ENCODE measurements at places on chromosomes 7 and 10.

GRCh38 chr7:2802504-2803341 is 41.4 kb downstream of the GNA12 start:
- no peak for DNase-seq

- no peak for DNase-seq
These were observed 438.9 kb upstream of the PODXL start for GRCh38 chr7:131995324-131995723.

- DNase-seq: no peak
These were observed 337.6 kb downstream of the FRMD4A start for GRCh38 chr10:13993169-13993568.

GRCh38 chr10:96138102-96138501 is 8.0 kb downstream of the ZNF518A start:
- no peak for DNase-seq

DNA sequence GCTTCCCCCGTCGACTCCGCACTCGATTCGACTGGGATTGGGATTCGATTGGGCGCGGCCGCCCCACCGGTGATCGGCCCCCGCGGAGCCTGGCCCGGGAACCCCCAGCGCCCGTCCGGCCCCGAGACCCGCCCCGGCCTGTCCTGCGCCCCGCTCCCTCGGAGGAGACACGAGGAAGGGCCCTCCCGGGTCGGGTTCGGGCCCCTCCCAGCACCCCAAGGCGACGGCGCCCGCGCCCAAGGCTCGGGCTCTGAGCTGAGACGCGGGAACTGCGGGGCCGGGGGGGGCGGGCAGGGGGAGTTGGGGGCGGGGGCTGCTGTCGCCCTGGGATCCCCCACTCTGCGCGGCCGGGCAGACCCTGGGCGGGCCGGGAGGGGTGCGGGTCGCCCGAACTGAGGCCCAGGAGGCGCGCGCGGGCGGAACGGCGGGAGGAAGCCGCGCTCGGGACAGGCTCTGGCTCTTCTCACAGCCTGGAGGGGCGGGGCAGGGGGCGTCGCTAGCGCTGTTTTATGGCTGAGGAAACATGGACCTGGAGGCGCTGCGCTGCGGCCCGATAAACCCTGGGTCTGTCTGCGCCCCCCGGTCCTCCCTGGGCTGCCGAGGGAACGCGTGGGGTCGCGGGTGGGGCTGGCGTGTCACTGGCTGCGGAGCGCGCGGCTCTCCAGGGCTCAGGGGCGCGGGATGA is 1.7 kb upstream of the NKX6-2 start:
- no peak for DNase-seq

GRCh38 chr10:75957314-75958120 is 526.1 kb downstream of the LRMDA start:
- no peak for DNase-seq

GRCh38 chr10:125160856-125161706 is 718 bp upstream of the CTBP2 start:
- no peak for DNase-seq

GRCh38 chr10:61635932-61636331 is 26.8 kb upstream of the CABCOCO1 start:
- DNase-seq: no peak

- no peak for DNase-seq
These were observed 12.2 kb downstream of the PLXDC2 start for GRCh38 chr10:19828278-19829049.

DNA sequence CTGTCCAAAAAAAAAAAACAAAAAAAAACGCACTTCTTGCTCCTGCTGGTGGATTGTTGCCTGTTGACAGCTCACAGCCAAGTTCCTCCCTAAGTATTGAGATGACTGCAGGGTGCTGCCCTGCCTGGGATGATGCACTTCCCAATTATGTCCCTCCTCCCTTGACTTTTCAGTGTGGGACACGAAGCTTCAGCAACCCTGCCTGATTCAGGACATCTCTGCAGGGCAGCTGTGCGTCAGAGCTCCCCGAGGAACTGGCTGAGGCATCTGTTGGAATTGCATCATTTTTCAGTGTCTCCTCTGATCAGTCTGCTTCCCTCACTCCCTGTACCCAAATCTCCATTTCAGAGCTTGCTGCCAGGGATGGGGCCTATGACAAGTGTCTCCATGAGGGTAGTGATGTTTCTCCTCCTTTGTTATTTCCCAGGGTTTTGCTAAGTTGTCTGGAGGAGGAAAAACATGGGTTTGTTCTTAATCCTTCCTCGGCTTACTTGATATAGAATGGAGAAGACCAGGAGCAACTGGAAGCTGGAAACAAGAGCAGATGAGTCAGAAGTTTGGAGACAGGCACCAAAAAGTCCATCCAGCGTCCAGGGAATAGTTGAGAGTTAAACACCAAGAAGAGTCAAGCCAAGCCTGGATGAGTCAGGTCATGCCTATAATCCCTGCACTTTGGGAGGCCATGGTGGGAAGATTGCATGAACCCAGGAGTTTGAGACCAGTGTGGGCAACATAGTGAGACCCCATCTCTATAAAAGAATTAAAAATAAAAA is 355.1 kb downstream of the GALNT17 start:
- no peak for DNase-seq

GRCh38 chr7:100428199-100428966 is at the start of gene ZCWPW1:
Gene ZCWPW1 (minus strand): TSS chr7:100428703. CDS start chr7:100420649, 8,054 bp downstream.
- peak; percentile 97 for DNase-seq
